NCI-H1436 treated with DMSO at 0.1 percent for 48 hours (cell line): ENCODE measurements at places on chromosomes 12 and 14.

DNA sequence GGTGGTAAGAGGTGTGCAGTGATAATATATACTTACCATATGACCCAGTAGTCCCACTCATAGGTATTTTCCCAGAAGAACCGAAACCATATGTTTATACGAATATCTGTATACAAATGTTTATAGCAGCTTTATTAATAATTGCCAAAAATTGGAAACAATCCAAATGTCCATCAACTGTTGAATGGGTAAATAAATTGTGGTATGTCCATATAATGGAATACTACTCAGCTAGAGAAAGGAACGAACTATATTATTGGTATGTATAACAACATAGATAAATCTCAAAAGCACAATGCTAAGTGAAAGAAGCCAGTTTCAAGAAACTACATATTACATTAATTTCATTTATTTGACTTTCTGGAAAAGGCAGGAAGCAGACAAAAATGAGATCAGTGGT, 66.1 kb downstream of the TTLL5 start:
- no peak for DNase-seq

DNA sequence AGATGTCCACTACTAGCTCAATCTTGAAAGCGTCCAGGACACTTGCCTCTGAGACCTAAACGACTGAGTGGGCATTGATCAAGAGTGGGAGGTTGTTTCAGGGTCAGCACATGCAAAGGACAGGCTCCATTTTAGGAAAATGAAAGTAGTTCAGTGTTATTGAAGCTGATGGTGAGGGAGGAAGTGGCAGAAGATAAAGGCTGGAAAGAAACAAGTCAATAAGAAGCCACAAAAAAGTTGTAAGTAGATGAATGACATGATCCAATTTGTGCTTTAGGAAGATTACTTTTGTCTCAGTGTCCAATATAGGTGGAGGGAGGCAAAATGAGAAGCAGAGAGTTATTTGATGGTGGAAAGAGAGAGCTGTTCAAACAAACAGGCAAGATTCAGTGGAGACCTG, 22.0 kb downstream of the GPR65 start:
- no peak for DNase-seq

DNA sequence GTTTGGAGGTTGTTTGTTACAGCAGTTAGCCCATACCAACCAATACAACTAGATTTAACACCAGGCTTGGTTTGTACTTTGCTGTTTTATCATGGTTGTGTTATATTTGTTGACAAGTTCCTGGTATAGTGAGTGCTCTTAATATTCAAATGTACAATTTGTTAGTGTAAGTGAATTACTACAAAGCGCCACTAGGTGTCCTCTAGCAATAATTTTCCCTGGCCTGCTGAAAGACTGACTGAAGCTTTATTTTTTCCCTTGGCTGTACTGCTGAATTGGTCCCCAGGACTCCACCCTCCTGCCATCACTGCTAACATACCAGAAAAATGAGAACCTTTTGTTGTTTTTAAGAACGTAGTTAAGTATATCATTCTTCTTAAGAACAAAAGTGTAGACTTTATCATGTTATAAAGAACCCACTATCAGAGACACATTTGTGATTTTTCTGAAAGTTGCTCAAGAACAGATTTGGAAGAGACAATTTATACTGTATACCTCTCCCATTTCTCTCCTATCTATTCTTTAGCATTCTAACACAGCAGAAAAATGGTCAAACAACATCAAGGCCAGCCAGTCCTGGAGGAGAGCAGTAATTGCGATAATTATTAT, 75.3 kb upstream of the FAR2 start:
- no peak for DNase-seq

DNA sequence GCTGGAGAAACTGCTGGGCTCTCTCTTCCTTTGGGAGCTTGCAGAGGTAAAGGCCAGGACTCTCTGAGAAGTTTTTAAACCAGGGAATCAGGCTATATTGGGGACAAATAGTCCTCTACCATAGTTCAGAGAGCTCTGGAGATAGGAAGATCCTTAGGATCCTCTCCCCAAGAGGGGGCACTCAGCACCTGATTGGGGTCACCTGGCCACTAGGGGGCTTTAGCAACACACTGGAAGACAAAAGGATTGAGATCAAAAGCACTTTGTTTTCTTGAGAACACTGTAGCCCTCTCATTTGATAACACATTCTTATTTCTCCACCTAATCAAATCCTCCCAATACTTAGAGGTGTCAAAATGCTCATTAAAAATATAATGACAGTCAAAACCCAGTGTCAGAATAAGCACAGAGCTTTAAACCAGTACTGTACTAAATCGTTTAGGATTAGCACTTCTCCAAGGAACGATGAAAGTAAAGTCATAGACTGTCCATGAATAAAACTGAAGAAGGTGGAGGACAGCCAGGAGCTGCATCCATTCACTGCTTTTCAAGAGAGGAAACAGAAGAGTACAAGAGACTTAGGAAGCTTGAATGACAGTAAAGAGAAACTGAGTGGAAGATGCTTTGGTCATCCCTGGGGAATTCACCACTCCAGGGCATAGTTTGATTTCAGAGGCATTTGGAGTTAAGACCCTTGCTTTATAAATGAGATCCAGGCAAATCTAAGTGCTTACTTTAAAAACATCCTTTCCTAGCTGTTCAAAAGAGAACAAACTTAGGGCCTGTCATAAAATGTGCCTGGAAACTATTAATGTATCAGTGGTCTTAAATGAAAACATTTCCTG, 26.5 kb downstream of the BMP4 start:
- no peak for DNase-seq

- no peak for DNase-seq
These were observed 10.2 kb downstream of the STX2 start for GRCh38 chr12:130828895-130829294.

DNA sequence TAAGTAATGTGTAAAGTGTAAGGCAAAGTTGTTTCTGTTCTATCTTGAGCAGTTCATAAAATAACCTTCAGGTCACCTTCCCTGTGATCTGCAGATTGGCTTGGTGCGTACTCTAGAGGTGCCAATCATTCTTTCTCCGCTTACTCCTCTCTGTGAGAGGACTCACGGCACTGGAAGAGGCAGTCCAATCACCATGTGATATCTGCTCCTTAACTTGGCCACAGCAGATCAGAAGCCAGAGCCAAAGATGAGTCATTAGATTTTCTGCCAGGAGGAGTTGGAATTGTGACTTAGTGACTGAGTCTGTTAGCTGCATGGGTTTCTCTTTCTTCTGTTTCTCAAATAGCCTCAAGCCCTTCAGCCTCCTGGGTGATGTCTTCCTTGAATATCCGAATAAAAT, 165.5 kb downstream of the SLC41A2 start:
- DNase-seq: no peak

- DNase-seq: no peak
These were observed 194.3 kb downstream of the CPNE8 start for GRCh38 chr12:38711054-38711453.
